ENCODE measurements at places on chromosomes 4 and X.

DNA sequence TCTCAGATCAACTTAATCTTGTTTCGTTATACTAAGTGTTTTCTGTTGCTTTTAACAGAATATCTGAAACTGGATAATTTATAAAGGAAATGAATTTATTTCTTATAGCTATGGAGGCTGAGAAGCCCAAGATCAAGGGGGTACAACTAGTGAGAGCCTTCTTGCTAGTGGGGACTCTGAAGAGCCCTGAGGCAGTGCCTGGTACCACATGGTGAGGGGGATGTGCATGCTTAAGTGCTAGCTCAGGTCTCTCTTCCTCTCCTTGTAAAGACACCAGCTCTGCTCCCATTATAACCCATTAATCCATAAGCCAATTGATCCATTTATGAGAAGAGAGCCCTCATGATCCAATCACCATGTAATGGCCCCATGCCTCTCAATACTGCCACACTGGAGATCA is 17.9 kb downstream of the COX18 start:
- DNase-seq, result no peak

DNA sequence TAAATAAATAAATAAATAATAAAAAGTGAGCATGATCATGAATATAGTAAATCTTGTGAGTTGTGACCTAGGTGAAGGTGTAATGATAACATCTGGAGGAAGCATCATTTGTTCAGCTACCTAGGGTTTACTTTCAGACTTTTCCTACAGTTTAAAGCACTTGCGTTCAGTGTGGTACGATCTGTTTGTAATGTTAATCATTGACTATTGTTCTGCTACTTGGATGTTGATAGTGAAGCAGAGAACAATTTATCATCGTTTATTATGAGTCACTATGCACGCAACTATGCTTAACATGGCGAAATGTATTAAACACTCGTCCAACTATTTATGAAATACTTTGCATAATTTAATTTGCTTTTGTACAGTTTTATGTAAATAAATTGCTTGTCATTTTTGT is 426.2 kb downstream of the PCDH7 start:
- DNase-seq, result no peak

GRCh38 chr4:113009461-113009860 is 40.0 kb upstream of the ANK2 start:
- no peak for DNase-seq

DNA sequence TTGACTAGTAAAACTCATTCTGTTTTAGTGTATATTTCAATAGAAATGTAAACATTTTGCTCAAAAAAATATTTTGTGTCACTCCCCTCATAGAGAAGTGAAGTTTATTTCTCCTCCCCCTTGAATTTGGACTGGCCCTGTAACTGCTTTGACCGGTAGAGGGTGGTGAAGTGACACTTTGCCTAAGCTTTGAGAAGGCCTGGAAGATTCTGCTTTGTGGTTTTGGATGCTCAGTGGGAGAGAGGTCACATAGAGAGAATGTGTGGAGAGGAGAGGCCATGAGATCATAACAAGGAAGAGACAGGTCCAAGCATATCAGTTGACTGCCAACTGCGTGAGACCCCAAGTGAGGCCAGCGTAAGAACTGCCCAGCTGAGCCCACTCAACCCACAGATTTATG is 19.1 kb upstream of the ARX start:
- DNase-seq, result no peak

- no peak for DNase-seq
Observed at GRCh38 chr4:6343939-6344408, 74.3 kb downstream of the WFS1 start.

DNA sequence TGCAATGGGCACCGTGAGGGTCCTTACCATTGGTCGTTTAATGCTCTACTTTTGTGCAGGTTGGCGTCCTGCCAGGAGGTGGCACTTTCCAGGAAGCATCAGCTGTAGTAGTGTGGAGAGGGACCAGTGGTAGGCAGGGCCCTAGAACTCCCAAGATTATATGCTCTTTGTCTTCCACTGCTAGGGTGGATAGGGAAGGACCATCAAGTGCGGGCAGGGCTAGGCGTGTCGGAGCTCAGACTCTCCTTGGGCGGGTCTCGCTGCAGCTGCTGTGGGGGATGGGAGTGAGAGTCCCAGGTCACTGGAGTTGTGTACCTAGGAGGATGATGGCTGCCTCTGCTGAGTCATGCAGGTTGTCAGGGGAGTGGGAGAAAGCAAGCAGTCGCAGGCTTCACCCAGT is 134.7 kb downstream of the KLF8 start:
- DNase-seq, result no peak

GRCh38 chr4:118190903-118191302 is 156.6 kb downstream of the NDST3 start:
- DNase-seq, result no peak

- DNase-seq, result no peak
Observed at GRCh38 chr4:187158003-187158402, 434.3 kb upstream of the FAT1 start.

GRCh38 chrX:13985697-13986435 is 43.8 kb downstream of the GEMIN8 start:
- no peak for DNase-seq

DNA sequence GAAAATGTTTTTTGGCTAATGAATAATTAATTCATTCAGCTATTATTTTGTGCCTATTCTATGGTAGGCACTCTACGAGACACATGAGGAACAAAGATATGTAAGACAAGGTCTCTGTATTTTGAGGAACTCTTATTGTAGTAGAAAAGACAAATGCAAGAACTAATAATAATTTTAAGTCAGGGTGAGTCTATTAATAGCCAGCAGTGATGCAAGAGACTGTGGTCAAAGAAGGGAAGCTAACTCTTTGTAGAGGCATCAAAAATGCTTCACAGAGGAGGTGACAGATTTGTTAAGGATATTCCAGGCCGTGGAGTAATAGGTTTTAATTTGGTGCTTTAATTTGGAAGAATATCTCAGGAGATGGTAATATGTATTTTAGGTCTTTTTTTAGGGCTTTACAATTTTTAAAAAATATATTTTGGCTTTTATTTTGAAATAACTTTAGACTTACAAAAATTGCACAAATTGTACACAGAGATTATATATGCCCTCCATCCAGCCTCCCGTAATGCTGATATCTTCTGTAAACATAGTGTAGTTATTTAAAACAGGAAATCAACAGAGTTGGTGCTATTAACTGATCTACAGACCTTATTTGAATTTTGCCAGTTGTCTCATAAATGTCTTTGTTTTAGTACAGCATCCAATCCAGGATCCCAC is 48.1 kb downstream of the DCLK2 start:
- DNase-seq, result no peak

GRCh38 chrX:71154641-71155040 is 10.0 kb downstream of the NLGN3 start:
- no peak for DNase-seq

DNA sequence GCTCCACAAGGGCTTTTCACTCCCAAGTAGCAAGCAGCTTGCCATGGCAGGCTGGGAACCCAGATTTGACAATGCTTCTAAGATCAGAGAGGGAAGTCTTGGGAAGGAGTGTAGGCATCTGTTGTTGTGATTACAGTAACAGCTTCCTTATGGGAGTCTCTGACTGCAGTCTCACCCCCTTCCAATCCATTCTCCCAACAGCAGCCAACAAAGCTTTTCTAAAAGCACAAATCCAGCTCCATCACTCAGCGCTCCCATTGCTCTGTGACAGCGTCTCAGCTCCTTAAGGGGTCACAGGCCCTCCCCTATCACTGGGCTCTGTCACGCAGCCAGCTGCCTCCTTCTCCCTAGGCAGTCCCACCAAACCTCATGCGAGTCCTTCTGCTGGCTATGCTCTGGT is 7.1 kb downstream of the IGFBP7 start:
- no peak for DNase-seq

DNA sequence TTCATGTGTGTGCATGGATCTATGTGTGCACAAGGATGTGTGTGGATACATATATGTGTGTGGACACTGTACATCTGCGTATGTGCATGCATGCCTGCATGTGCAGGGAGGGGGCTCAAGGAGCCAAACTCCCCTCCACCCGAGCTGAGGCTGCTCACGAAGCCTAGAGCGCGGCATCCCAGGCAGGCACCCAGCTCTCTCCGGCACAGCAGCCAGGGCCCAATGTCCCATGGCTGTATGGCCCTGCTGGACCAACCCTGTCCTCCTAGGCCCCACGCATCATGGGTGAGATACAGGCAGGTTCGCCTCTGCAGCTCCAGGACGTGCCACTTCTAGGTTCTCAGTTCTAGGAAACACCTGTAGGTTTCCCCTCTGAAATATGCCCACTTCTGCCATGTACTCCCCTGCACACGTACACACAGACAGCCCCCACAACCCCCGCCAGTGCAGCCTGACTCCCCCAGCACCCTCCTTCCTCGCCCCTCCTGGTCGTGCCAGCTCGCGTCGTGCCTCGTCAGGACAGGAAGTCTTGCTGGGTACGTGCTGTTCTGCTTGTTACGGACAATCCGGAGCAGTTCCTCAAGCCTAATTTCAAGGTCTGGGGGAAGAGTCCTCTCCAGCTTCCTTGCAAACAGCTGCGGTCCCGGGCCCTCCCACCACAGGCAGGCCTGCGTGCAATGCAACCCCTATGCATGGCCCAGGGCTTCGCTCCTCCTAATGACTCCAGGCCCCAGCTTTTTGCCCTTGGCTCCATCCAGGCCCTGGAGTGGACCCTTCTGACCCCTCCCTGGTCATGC is 3.2 kb upstream of the ADRA2C start:
- DNase-seq, result no peak

- DNase-seq, result no peak
Observed at GRCh38 chr4:20626326-20627005, 73.8 kb upstream of the PACRGL start.

- DNase-seq, result no peak
Observed at GRCh38 chr4:125826801-125827695, 512.3 kb downstream of the FAT4 start.

DNA sequence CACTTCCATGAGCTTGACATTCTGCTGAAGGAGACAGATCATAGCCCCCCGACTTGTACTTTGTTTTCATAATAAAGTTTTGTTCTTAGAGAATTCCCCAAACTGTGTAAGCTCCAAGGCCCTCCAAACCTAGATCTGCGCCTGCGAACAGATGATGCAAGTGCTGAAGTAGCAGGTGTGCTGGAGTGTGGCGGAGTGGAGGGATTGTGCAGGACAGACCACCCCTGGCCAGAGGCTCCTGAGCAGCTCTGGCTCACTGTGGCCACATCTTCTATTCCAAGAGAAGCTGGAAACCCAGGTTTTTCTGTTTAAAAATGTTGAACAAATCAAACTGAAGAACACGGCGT is 46.4 kb downstream of the TBC1D14 start:
- DNase-seq, result no peak

- DNase-seq, result no peak
Observed at GRCh38 chr4:48369248-48369647, 27.9 kb downstream of the SLAIN2 start.

DNA sequence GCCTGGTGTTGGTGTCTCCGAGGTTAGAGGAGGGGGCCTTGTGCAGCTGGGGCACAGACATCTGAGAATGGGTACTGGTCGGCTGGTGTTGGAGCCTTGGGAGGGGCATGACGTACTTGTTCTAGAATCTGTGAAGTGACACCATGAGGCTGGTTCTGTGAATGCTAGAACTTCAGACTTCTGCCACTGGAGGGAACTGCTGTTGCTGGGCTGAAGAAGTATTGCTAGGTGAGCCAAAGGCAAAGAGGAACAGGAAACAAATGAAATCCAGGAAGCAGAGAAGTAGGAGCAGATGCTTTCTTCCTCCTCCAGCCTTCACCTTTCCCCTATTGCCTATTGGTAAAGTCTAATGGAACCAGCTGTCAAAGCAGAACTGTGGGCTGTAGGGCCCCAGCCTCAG is 120.9 kb upstream of the DDIT4L start:
- no peak for DNase-seq

- DNase-seq, result peak; percentile 58
Observed at GRCh38 chrX:15749642-15750610, 11.9 kb downstream of the CA5B start.

DNA sequence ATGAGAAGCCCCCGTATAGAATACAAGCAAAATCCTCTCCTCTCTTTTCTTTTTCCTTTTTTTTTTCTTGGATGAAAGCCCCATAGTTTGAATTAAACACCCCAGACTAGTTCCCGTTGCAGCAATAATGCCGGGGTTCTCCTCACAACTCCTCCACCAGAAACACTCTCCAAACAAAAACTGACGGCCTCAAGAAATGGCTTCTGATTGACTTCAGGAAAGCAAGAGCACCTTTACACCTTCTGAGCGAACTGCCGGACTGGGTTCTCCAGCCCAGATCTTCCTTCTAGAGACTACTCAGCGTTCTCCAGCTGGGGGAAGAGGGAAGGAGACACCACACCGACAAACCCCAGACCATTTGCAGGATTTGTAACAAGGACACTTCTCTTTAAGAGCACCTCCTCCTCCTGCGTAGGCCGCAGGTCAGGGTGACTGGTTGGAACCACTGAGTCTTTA is 4.0 kb downstream of the HAND2 start:
- DNase-seq, result no peak

DNA sequence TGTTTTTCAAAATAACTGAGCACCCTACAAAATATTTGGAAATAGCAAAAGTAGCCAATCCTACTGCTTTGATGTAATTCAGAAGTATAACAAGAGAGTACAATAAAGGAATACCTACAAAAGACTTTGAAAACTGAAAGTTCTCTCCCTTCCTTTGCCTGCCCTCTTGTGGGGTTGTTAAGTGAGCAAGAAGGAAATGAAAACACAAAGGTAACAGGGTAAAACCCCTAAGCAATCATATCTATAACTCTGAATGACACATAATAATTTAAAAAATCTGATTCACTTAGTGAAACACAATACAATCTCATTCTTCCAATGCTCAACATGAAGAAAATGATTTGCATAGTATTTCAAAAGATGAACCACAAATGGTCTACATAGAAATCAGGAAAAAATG is 98.2 kb downstream of the FRYL start:
- no peak for DNase-seq

DNA sequence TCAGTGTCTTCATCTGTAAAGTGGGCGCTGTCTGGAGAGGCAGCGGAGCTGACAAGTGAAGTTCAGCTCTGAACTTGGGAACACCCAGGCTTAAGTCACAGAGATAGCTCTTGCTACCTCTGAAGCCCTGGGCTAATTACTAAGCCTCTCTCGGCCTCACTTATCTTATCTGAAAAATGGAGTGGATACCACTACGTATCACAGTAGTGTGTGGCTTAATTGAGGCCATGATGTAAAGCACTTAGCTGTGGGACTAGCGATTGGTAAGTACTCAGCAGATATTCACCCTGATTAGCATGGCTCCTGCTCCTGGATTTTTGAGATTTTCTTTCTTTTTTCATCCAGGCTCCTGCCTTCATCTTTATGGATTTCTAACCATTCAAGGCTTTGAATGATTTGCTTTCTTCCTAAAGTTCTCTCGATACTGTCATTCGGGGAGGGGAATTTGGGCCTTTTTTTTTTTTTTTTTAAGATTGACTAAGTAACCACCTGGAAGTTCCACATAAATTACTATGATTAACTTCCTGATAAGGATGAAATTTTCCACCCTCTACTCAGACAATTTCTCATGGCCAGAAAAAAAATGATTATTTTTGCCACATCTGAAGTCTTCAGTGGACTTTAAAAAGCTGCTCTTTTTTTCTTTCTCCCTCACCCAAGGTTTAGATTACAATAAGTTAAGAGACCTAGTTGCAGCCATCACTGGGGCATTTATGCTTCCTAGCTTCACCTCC is 17.1 kb downstream of the LDB2 start:
- no peak for DNase-seq

GRCh38 chrX:114973013-114973412 is 44.4 kb downstream of the IL13RA2 start:
- DNase-seq, result no peak

GRCh38 chr4:176406297-176406696 is 86.5 kb downstream of the SPCS3 start:
- no peak for DNase-seq

- no peak for DNase-seq
Observed at GRCh38 chrX:78378476-78379115, 51.2 kb upstream of the CYSLTR1 start.

GRCh38 chr4:9949573-9949972 is 71.7 kb downstream of the SLC2A9 start:
- no peak for DNase-seq
